Naive B cell (primary cell): ENCODE measurements at places on chromosomes 7 and 10.
A peak's percentile ranks its signal among the peaks of the same experiment; 100 is the strongest.

DNA sequence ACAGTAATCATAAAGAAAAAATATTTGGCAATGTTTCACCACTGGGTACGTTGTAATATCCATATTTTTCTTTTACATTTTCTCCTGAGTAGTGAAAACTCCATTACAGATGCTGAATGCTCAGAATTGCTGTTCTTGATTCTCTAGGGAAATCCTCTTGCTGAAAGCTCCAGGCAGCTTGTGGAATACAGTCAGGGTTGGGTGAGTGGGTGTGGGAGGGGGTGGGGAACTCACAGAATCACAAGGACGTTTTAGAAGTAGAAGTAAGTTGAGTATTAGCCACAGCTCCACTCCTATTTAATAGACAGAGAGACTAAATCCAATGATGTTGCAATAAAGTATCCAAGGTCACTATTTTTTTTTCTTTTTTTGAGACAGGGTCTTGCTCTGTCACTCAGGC is 1270.9 kb downstream of the TYW1 start:
- no peak for DNase-seq

GRCh38 chr7:100570954-100571828 is 2.5 kb downstream of the SAP25 start:
- no peak for DNase-seq

DNA sequence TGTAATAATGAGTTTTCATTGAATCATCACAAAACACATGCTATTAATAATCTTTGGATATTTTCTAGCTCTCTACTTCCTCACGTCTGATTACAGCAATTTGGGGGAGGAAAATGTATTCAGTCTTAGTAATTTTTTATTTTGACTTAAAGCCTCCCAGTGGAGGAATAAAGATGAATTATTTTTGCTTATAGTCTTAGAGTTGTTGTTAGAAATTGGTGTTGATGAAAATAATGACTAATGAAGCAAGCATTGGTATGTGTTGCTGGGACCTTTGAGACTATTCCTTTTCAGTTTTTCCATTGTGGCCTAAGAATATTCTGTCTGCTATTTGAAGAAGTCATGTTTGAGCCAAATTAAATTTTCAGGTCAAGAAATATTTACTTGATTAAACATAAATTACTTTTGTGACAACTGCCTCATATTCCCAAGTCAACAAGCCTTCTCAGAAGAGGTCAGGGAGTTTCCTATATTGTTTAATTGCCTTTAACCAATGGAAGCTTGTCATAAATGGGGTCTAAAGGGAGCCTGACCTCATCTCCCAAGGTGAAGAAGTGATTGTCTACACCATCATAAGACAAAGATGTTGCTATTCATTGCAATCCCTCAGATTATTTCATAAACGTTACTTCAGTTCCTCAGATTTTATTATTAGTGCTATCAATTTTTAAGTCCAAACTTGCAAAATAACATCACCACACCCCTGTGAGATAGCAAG is 90.0 kb downstream of the ST7 start:
- no peak for DNase-seq

- no peak for DNase-seq
Measured at GRCh38 chr10:13634207-13634606, 47.4 kb downstream of the PRPF18 start.

GRCh38 chr7:104825099-104825498 is 188.9 kb upstream of the KMT2E start:
- DNase-seq, result no peak

GRCh38 chr10:118986815-118987790 is 42.4 kb upstream of the NANOS1 start:
- no peak for DNase-seq

GRCh38 chr7:14020339-14020900 is 31.0 kb upstream of the ETV1 start:
- DNase-seq, result no peak

- DNase-seq, result no peak
Measured at GRCh38 chr7:14055813-14056212, 66.3 kb upstream of the ETV1 start.

DNA sequence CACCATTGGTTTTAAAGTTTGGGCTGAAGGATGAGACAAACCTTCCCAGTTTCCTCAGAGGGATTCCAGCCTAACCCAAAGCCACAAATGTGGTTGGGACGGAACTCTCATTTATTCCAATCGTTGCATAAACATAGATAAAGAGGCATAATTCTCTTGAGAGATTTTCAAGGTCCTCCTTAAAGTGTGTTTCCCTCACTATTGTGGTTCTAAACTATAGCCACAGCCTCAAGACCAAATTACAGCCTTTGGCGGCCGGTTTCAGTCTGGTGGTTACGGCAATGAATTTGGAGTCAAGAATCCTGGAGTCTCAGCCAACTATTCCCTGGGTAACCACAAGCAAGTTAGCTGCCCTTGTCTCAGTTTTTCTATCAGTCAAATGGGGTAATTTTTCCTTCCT is 42.6 kb downstream of the SEM1 start:
- no peak for DNase-seq

DNA sequence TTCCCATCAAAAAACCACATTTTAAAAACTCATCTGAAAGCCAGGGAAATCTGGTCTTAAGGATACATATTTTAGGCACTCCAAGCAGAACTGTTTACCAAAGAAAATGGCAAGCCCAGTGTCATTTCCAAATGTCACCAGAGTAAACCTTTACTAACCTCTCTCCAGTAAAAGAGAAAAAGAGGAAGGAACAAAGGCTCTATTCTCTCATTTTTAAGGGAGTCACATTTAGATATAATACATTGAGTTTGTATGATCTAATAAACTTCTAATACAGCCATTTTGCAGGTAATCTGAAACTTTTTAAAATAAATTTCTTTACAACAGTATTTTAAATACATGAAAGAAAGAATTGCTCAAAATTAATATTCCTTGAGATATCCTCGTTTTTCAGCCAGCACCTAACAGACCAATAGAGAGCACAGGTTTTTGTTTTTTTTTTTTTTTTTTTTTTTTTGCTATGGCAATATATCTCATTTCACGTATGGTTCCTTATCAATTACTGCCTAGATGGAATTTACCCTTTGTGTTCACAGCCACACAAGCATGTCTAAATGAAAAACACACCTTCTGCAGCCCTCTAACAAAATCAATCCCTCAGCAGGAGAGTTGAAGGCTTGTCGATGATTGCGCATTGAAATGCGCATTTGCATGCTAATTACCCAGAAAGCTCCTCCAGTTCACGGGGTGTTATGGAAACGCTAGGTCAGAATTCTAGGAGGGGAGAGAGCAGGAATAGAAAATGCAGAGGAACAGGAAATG is 39.8 kb upstream of the MSRB2 start:
- DNase-seq, result no peak

DNA sequence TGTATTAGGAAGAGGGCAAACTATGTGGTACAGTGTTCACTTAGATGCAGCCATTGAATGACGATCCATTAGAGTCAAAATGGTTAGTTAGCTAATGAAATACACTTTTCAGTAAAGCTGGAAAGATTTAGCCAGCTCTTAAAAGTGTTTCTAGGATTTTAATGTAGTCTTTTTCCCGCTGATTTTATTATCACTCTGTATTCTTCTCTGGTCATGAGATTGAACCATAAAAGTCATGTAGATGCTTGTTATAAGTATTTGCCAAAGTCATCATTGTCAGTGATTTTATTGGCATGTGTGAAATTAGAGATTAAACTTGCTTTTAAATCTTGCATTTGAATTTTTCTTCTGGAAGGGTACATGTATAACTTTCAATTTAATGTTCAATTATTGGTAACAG is 93.8 kb downstream of the ADK start:
- no peak for DNase-seq

DNA sequence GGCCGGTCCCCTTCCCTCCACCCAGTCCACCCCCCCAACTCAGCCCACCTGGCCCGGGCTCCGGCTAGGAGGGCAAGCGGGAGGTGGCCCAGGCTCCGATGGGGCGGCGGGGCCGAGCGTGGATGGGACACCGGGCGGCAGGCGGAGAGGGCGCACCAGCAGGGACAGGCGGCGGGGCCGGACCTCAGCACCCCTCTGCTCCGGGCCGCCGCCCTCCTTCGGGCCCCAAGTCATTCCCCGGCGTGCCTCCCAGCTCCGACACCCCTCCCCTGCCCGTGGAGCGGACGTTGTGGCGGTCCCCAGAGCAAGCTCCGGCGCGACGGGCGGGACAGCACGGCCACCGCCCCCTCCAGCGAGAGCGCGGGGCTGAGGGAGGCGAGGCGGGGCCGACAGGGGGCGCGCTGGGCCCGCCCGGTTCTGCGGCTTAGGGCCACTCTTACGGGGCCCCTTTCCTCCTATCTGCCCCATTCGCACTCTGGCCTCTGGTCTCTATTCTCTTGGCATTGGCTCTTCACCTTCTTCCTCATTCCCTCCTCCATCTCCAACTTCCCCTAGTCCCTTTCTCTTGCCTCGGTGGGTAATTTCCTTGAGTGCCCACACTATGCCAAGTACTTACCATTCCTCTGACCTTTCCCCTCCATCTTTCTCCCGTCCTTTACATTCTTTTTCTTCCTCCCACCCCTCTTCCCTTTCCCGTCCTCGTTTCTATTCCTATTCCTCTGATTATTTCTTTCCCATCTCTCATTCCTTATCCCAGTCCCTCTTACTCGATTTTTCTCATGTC is 701 bp upstream of the GBX1 start:
- peak; percentile 56 for DNase-seq

GRCh38 chr10:95279042-95279820 is 11.6 kb downstream of the PDLIM1 start:
- no peak for DNase-seq

DNA sequence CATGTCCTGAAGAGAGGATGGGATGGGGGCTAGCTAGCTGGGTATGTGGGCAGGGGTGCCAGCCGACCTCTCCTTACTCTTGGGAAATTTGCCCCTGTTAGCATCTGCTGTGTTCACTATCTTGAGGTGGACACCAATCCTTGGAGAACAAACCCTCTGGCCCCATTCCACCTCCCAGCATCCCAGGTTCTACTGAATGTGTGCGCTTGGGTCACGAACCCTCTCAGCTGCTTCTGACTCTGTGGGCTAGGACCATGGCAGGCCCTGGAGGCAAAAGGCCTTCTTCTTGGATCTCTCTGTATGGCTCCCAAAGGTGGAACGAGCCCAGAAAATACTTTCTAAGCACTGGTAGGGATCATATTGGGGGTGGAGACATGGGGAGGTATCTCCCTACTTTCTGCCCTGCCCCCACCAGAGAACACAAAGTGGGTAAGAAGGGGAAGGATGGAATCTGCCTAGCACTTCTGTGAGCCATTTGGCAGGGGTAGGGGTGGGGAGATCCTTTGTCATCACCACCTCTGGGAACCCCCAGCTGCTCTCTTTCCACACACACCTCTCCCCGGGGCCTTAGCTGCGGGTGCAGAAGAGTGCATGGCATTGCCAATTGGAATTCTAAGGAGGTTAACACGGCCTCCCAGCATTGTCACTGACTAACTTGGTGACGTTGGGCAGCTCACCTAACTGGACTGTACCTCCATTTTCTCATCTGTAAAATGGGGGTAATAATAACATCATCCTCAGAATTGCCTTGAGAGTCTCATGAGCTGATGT is 7.7 kb downstream of the UNC5B start:
- no peak for DNase-seq

DNA sequence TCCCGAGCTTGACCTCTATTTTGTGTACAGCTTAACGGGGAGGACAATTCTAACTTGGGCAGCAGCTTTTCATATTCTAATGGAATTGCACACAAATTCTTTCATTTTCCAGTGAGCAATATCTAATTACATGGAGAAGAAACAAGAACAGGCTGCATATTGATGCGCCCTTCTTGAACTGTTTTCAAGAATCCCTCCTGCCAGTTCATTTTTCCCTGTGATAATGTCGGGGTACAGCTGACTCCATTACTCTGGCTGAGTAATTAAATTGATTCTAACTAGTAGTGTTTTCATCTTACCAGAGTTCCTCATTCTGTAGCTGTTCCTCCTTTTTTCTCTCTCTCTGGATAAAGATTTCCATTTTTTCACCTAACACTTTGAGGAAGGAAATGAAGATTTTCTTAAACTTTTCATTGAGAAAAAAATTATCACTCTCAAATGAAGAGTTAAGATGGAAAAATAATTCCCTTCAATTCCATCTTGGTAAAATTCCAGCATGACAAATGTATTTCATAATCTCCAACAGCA is 190.9 kb downstream of the FANK1 start:
- DNase-seq, result no peak

GRCh38 chr7:156504687-156505545 is 135.7 kb upstream of the RNF32 start:
- DNase-seq, result no peak

- DNase-seq, result no peak
Measured at GRCh38 chr7:66741-67140, 125.6 kb upstream of the FAM20C start.

- no peak for DNase-seq
Measured at GRCh38 chr7:81693080-81693479, 76.8 kb downstream of the HGF start.

GRCh38 chr7:81811956-81812865 is 42.4 kb upstream of the HGF start:
- no peak for DNase-seq

DNA sequence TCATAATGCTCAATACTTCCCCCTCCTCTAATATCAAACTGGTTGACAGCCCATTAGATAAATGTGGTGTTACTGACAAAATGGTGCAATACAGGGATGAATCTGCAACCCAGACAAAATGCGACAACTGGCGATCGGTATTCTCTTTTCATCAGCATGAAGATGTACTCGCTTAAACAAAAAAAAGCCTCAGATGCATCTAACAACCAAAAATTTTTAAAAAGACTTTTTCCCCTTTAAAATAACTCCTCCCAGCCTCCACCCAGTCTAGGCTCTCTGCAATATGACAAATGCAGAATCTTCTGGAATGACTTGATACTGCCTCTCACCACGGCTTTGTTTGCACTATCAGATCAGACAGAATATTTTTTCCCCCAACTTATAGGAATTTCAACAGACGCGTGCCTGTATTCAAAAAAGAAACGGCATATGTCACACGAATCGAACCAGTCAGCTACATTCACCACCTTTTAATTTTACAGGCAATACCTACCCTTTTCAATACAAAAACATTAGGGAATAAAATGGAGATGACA is 1.2 kb downstream of the YWHAG start:
- DNase-seq, result no peak

DNA sequence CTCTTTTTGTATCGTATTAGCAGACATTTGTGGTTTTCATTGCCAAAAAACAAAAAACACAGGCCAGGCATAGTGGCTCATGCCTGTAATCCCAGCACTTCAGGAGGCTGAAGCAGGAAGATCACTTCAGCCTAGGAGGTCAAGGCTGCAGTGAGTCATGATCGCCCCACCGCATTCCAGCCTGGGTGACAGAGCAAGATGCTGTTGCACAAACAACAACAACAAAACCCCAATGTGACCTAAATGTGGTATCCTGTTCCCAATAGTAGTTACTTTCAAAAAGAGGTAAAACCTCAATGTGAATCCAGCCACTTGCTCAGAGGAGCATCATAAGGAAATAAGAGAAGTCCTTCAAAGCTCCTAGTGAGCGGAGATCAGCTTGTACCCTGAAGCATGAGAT is 45.8 kb upstream of the SKAP2 start:
- DNase-seq, result no peak

DNA sequence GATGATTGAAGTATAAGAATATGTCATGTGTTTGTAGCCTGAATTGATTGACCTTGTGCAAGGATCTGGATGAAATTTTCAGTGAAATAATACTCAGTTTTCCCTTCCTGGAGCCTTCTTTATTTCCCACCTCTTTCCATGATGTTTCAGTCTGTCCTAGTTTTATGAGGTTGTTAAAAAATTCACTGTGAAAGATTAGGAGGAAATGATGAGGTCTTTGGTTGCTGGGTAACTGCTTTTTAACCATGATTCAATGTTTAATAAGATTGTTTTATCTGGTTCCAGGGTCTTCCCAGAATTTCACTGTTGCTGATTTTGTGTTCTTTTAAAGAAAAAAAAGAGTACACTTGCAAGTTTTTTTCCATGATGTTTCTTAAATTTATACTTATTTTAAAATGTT is 221.5 kb downstream of the MBL2 start:
- no peak for DNase-seq

GRCh38 chr7:16660702-16661464 is 14.9 kb downstream of the BZW2 start:
- no peak for DNase-seq
